ENCODE measurements at places on chromosomes 1 and 21.

DNA sequence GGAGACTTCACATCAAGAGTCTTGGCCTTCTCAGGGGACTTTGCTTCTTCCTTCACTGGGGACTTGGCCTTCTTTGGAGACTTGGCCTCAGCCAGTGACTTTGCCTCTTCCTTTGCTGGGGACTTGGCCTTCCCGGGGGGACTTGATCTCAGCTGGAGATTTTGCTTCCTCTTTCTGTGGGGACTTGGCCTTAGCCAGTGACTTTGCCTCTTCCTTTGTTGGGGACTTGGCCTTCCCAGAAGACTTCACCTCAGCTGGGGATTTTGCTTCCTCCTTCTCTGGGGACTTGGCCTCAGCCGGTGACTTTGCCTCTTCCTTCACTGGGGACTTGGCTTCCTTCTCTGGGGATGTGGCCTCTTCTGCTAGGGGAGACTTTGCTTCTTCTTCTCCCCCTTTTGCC, 13.5 kb upstream of the CD2 start:
- no peak for DNase-seq

DNA sequence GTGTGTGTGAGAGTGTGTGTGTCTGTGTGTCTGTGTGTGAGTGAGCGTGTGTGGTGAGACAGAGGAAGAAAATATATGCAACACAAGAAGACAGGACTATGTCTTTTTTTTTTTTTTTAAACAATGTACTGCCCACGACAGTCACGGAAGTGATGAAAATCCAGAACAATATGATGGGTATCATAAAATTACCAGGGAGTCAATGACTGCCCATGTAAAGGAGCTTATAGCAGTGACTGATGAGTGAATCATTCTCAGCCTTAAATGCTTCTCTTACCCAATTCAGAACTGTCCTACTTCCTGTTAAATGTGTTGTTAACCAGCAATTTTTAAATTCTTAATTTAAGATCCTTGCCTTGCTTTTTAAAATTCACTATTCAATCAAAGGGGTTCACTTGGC, 46.6 kb downstream of the RGS7 start:
- DNase-seq: peak; percentile 18

DNA sequence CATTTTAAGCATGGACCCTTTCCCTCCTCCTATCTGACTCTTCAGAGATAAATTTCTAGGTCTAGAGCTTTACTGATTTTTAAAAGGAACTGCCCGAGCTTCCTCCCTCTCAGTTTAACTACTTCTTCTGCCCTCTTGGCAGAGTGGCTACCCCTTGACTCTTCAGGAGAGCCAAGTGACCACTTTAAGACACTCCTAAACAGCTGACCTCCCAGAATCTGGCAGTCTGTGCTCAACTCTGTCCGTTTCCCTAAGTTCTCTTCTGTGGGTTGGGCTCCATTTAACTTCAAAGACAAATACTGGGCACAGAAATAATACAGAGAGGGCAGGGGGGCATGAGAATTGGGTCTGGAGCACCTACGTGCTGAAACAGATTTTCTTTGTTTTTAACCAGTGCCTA, 196.3 kb upstream of the FOXD3 start:
- no peak for DNase-seq

DNA sequence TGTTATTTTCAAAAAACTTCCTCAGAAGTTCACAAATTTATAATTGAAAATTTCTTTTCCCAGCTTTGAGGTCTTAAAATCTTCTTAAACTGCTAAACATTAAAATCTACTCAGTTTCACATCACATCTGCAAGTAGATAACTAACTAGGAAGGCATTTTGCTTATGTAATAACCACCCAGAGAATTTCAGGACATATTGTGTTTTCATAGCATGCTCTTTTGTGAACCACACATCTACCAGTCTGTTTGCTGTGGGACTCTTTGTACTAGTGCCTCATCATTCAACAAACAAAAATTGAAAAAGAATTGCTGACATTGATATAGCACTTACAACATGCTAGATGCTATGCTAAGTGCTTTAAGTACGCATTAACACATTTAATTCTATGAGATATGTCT, 31.6 kb upstream of the C1orf146 start:
- no peak for DNase-seq

DNA sequence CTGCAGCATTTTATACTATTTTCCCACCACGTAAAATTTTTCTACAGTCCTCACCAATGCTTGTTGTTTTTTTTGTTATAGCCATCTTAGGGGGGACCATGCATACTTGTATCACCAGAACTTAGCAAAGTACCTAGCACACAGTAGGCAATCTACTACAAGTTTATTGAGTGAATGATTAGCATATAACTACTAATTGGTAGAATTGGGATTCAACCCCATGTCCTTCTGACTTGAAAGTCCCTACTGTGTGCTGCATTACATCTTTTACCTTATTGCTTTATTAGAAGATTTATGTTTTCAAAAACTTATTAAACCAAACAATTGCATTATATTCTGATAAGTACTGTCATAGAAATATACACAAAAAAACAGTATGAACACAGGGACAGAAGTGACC, 92.1 kb downstream of the CEP350 start:
- no peak for DNase-seq

DNA sequence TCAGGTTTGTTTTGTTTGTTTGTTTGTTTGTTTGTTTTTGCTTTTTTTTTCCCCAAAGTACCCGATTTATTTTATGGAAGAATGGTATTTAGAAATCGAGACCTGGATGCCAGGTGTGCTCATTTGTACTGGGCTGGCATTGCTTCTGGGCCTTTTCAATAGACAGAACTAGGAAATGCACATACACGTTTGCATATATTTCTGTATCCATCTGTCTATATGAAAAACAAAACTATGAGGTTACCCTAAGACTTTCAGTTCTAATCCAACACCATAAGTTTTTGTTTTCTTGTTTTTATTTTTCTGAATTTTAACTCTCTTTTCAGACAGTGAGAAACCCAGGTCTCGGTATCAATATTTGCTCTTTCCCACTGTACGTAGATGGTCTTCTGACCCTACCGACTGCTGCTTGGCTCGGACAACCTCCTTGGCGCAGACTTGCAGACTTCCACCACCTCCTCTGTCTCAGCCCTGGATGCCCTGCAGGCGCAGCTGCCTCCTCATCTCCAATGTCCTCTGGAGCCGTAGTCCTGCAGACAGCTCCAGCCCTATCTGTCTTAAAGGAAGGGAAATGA, 171.7 kb downstream of the NEK7 start:
- no peak for DNase-seq

DNA sequence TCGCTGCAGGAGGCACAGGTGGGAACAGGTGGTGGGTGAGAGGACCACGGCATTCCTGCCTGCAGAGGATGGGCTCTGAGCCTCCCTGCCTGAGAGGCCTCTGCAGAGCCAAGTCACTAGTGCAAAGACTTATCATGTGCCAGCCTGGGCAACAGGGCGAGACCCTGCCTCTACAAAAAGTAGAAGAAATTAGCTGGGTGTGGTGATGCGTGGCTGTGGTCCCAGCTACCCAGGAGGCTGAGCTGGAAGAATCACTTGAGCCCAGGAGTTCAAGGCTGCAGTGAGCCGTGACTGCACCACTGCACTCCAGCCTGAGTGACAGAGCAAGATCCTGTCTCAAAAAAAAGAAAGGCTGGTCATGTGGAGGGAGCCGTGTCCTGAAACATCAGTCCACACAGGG, 46.4 kb downstream of the PKNOX1 start:
- DNase-seq: no peak

GRCh38 chr1:147492207-147492606, 49.1 kb upstream of the BCL9 start:
- DNase-seq: no peak

DNA sequence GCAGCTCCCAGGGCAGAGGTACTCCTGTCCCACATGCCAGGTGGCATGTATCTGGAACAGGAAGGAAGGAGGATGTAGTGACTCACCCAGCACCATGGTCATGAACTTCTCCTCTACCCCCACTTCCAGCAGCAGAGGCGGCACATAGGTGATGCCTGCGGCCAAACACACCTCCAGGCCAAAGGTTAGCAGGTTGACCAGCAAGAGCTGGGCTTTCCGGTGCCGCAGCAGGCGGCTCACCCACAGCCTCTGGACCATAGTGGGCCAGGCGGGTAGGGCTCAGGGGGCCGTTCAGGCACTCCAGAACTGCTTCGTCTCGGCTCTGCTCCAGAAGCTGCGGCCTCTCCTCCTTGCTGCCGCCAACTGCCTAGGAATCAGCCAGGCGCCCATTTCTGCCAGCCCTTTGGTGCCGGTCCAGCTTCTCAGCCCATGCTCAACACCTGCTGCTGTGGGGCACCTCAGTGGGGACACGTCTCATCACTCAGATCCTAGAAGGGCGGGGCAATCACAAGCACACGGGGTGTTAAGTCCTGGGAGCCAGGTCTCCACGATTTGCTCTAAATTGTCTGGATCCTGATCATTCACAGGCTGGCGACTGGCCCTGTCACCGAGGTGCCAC, 15.8 kb downstream of the SLC45A3 start:
- DNase-seq: no peak

DNA sequence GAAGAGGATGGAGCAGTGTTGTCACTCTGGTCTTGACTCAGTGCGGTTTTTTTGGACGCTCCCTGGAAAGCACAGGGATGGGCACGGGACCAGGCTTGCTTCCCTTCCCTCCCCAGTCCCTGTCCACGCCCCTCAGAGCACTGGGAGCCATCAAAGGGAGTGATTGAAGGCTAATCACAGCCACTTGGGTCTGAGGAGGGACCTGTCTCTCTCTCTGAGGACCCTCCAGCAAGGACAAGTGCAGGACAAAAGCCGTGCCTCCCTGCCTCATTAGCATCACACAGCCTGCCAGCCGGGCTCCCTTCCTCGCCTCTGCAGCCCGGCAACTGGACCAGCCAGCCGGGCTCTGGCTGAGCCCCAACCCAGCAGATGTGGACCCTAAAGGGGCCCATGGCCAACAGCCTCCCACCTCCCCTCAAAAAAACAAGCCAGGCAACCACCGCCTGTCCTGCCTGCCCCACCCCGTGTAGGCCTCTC, 18.6 kb upstream of the PDZK1IP1 start:
- DNase-seq: no peak

- DNase-seq: no peak
These were observed 17.3 kb downstream of the SLAMF1 start for GRCh38 chr1:160629286-160630210.

DNA sequence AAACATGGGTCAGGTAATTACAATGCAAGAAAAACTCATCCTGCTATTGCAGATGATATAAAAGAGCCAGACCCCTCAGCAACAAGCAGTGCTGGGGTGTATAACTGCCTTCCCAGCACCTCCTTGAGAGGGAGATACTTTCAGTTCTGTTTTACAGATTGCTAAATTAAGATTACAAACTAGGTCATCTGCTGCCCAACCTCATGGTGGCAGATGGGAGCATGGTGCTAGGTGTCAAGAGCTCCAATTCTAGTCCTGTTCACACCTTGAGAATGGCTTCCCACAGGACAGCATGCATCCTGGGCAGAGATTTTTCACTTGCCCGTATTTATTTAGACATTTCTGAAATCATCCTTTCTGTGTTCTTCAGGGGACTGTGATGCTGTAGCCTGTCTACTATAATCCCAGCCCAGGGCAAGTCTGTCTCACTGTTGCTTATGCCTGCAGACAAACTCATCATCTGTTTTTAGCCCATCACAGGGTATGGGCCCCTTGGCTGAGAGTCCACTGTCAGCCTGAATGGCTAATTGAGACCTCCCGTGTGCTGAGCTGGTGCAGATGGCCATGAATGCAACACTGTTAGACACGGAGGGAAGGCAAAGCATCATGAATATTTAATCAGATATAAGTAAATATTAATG, 40.2 kb upstream of the PBX1 start:
- no peak for DNase-seq

DNA sequence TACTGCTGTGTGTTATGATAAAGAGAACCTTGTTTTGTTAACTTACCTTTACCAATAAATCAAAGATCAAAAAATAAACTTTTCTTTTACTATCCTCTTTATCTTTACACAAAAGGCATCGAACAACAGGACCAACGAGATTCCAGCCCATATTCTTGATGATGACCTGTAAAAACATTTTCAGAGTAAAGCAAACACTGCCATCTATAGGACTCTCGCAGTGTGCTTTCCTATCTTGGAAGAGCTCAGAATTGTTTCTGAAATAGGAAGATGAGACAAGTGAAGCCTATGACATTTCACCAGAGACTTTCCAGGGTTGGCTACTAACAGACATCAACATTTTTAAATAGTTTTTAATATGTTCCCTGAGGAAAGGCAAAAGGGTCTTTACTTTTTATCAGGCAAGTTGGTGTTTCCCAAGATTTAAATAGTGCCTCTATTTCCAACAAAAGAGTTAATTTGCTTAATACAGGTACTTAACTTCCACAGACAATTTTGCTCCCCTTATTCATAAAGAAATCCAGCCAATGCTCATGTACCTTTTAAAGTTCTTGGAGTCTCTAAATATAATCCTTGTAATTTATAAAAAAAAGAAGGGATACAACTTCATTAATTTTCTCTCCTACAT, 7.3 kb downstream of the GLMN start:
- peak; percentile 72 for DNase-seq

DNA sequence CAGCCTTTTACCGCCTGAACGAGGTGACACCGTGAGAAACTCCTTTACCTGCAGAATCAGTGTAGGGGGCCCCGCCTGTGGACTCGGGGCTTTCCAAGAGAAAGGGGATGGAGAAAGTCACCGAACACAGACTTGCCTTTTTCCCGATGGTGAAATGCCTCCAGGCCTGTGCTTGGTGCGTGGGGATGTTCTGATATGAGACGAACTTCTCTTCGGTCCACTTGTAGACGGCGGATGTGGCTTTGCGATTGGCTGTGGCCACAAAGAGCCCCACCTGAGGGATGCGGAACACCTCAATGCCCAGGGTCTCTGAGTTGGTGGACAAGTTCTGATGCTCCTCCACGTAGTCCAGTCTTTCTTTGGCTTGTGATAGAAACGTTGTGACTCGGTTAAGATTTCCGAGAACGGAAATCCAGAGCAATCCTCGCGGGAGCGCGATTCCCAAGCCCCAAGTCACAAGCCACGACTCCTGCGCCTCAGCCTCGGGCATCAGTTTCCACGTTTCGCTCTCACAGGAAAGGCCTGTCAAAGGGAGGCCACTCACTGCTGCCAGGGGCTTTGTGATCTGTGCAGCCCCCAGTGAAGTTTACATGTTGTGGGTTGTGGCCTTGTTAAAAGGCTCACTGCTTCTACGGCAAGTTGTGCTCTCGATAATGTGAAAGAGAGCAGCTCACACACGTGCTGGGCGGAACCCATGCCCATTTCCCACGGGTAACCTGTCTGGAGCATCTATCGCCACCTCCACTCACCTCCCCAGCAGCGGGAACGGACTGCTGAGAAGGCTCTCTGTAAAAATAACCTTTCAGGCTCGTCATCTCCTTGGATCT, 12.6 kb downstream of the KRTAP10-1 start:
- no peak for DNase-seq

Measured in A673 (cell line).